ENCODE measurements at places on chromosomes 7 and 10.

DNA sequence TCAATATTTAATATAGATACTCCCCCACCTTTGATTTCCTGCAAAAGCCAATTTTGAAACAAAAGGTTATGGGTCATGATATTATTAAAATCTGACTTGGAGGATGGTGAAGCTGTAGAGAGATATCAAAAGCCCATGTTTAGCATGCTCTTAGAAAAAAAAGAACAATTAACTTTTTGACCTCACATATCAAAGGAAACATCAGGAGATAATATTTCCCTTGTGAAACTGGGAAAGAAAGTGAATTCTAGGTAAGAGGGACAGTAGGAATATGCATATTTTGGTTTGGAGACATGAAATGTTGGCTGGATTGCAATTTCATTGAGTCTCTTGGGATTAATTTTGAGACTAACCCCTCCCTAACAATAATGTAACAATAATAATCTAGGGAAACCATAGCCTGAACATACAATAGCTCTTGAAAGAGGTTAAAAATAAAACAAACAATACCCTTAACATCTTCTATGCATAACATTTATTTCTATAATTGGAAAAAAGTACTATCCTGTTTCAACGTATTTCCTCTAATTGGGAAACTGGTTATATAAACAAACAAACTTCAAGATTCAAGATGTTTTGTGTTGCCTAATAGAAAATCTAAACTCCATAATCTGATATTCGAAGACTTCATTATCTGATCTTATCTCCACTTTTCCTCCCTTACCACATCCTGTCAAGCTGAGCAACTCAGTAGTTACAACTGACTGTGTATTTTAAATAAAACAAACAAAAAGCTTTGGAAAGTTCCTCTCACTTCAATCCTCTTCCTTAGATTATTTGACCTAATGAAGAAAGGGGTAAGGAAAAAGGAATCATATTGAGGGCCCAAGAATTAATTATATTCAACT lies 14.8 kb downstream of the TMEM26 start:
- DNase-seq: no peak

DNA sequence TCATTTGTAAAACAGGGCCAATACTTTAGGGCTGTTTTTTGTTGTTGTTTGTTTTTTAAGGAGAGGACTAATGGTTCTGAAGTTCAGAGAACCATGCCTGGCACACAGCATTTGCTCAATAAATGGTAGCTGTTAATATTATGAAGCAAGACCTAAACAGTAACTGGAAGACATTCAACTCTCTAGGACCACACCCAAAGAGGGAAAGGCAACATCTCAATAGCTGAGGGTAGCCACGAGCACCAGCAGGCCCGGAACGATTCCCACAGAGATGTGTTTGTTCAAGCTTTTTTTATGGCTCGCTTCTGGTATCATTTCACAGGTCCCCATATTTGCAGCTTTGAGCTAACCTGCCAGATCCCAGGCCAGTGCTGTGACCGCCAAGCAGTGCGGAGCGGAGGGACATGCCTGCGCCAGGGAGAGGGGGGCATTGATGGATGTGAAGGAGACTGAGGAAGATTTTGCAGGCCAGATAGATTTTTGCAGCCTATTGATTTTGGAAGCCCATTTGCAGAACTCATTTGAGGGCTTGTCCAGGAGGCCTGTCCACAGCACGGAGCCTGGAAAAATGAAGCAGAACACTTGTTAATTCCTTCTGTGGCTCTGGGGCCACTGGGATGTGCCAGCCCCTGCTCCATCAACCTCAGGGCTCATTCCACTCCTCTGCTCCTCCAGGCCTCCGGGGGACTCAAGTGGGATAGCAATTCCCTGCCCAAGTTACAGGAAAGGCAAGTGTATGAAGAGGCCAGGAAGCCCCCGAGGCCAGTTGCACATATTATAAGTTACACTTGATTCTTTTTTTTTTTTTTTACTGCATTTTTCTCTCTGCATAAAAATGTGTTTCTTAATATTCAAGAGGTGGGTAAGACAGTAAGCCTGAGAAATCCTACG lies 57.3 kb upstream of the FGFR2 start:
- DNase-seq: no peak

- peak; percentile 78 for DNase-seq
Observed at GRCh38 chr7:129367700-129368388, 66.4 kb upstream of the STRIP2 start.

- no peak for DNase-seq
Observed at GRCh38 chr7:95485391-95486123, at the start of gene ASB4. TSS of gene ASB4 (plus strand) at chr7:95485943. CDS start at chr7:95485972, 29 bp downstream.

GRCh38 chr10:60576130-60577069 lies 186.7 kb upstream of the ANK3 start:
- no peak for DNase-seq

GRCh38 chr7:127967281-127967680 lies 64.0 kb downstream of the LRRC4 start:
- DNase-seq: no peak

GRCh38 chr7:137981175-137981574 lies 20.7 kb downstream of the CREB3L2 start:
- no peak for DNase-seq

DNA sequence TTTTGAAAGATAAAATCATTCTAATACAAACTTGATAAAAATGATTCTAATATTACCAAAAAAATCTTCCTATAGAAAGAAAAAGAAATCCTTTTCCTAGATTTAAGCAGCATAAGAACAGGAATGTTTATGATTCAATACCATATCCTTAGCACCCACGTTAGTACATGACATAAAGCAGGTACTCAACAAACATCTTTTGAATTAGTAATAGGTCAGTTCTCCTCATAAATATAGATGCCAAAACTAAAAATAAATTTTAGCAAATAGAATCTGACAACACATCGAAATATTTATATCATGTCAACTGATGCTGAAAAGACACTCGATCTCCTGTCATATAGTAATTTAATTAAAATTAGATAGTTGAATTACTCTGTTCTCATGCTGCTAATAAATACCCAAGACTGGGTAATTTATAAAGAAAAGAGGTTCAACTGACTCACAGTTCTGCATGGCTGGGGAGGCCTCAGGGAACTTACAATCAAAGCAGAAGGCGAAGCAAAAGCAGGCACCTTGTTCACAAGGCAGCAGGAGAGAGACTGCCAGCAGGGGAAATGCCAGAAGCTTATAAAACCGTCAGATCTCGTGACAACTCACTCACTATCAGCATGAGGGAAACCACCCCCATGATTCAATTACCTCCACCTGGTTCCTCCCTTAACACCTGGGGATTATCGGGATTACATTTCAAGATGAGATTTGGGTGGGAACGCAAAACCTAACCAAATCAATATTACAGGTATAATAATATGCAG lies 191.8 kb downstream of the HTR7 start:
- no peak for DNase-seq

- no peak for DNase-seq
Observed at GRCh38 chr7:2811476-2812113, 32.5 kb downstream of the GNA12 start.

DNA sequence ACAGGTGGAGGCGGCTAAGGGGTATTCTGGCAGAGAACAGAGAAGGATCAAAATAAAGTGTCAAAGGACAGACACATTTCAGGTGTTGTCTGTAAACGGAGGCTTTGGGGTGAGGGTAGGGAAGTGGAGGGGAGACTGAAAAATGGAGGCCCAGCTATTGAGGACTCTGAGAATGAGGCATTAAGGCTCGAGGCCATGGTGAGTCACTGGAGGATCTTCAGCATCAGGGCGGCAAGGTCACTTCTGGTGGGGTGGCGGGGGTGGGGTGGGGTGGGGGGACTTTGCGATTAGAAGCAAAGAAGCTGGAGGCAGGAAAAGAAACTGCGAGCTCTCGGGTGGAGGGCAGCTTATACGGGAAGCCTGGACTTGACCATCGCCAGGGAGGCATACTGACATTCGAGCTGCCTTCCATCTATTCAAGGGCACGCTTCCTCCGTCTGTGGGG lies 58.4 kb upstream of the PCGF5 start:
- DNase-seq: no peak

DNA sequence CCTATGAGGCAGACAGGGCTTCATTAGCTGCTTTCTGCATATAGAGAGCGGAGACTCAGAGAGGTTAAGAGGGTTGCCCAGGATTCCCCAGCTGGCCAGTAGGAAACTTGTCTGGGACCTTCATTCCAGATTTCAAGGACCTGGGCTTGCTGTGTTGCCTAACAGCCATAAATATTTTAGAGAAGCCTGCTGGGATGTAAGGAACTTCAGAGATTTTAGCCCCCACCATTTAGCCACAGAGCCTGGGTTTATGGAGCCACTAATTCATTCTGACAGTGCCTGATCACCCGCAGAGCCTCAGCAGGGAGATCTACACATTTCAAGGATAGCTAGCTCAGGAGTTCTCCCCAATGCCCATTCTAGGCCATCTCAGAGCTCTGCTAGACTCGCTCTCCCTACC lies 56.6 kb upstream of the TRUB1 start:
- DNase-seq: no peak

GRCh38 chr7:74430961-74431466 lies 22.7 kb upstream of the GTF2IRD1 start:
- peak; percentile 18 for DNase-seq

GRCh38 chr10:100749309-100750217 lies 4.2 kb downstream of the PAX2 start:
- no peak for DNase-seq
